Thoracic aorta (tissue), 2 donors: ENCODE measurements at places on chromosomes 13 and 19. TPM values are rescaled to one million over a fixed set of nuclear protein-coding genes. Genes with fewer than 3 reads are reported as not detected.
A peak's percentile ranks its signal among the peaks of the same experiment; 100 is the strongest.

DNA sequence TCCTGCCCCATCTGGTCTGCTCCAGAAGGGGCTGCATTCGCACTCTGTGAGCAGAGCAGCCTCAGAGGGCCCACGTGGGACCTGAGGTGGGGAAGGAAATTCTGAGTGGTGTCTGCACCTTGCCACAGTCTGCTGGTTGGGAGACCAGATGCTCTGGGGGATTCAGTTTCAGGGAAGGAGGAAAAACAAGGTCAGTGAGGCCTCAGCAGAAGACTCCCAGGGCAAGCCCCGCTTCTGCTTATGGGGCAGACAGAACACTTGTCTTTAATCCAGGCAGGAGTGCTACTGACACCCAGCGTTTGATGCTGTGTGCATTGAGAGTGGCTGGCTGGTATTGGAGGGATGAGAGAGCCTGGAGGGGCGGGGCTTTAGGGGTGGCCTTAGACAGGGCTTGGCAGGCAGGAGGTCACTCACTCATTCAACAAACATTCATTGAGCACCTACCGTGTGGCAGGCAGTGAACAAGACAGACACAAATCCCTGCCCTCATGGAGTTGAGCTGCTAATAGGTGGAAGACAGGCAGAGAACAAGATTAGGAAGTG is 4.9 kb upstream of the CLEC17A start:
- no peaks in the 10 kb centered on the region for H3K4me1 ChIP-seq
- no peak overlapping the region for H3K27ac ChIP-seq
- H3K36me3 ChIP-seq = no peaks in the 10 kb centered on the region
- H3K4me3 ChIP-seq = no peak overlapping the region

GRCh38 chr19:51066393-51067186 is 1.7 kb upstream of the KLK13 start:
- H3K36me3 ChIP-seq = no peaks in the 10 kb centered on the region
- H3K27me3 ChIP-seq = no peaks in the 10 kb centered on the region
- H3K27ac ChIP-seq = no peak overlapping the region

GRCh38 chr19:30376826-30377425 is 4.7 kb downstream of the ZNF536 start:
- H3K4me1 ChIP-seq = no peaks in the 10 kb centered on the region
- H3K27me3 ChIP-seq = no peaks in the 10 kb centered on the region
- H3K36me3 ChIP-seq = no peaks in the 10 kb centered on the region
- H3K27ac ChIP-seq = no peak overlapping the region
- DNase-seq = no peak

DNA sequence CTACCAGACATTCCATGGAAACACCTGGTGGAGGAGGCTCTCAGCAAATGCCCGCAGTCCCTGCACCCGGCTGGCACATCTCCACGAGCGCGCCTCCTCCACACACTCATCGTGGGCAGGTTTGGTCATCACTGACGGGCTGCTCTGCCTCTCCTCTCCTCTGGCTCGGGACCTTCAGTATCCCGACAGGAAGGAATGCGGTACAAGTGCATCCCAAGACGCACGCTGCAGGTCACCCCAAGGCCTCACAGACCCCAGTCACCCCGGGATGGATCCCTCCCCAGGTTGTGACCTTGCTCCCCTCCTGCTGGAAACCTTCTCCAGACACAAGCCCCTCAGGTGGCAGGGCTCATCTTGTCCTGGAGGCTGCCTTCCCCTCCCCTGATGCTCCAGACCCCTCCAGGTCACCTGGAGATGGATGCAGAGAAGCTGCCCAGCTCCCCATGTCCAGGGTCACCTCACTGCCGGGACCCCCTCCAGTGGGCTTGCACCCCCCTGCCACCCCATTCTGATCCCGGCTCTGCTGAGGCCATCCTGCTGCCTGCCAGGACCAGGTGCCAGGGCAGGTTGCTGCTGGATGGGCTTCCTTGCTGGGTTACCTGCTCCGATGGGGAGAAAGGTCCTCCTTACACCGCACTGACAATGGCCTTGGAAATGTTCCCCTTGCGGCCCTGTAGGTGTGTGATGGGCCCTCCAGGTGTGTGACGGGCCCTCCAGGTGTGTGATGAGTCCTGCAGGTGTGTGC is 29.9 kb downstream of the C13orf46 start:
- no peak overlapping the region for H3K4me3 ChIP-seq
- no peaks in the 10 kb centered on the region for H3K27me3 ChIP-seq
- no peaks in the 10 kb centered on the region for H3K36me3 ChIP-seq
- DNase-seq = peak; percentile 1

- no peak overlapping the region for H3K27ac ChIP-seq
- H3K4me1 ChIP-seq = no peaks in the 10 kb centered on the region
- H3K27me3 ChIP-seq = no peaks in the 10 kb centered on the region
Measured at GRCh38 chr19:18982669-18983068, 41.7 kb upstream of the HOMER3 start.

- no peaks in the 10 kb centered on the region for H3K36me3 ChIP-seq
- no peak overlapping the region for H3K27ac ChIP-seq
- H3K4me1 ChIP-seq = no peaks in the 10 kb centered on the region
- H3K27me3 ChIP-seq = no peaks in the 10 kb centered on the region
- no peak for DNase-seq
Measured at GRCh38 chr13:108323031-108323430, 53.5 kb downstream of the TNFSF13B start.

GRCh38 chr13:20378721-20379120 is 146.6 kb upstream of the GJB6 start:
- no peaks in the 10 kb centered on the region for H3K36me3 ChIP-seq
- DNase-seq = no peak
- H3K27ac ChIP-seq = no peak overlapping the region

DNA sequence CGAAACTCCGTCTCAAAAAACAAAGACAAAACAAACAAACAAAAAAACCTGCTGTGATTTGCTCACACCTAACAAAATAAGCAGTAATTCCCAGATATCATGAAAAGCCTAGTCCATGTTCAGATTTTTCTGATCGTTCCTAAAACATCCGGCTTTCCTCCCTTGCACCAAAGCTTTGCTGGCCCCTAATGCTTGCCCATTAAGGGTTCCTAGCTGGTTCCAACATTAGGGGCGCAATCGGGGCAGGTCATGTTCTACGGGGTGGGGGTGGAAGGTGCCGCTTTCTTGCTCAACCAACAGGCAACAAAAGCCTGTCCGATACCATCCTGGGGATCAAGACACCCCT is 25.5 kb upstream of the FXYD3 start:
- H3K27ac ChIP-seq = no peak overlapping the region
- peaks cover 5% of the 10 kb centered on the region for H3K4me1 ChIP-seq
- H3K4me3 ChIP-seq = no peak overlapping the region
- H3K27me3 ChIP-seq = no peaks in the 10 kb centered on the region

GRCh38 chr13:98544104-98544710 is 32.7 kb downstream of the STK24 start:
- no peaks in the 10 kb centered on the region for H3K27me3 ChIP-seq
- no peak overlapping the region for H3K4me3 ChIP-seq
- peaks cover 2% of the 10 kb centered on the region for H3K36me3 ChIP-seq
- H3K27ac ChIP-seq = no peak overlapping the region
- peaks cover 16% of the 10 kb centered on the region for H3K4me1 ChIP-seq

DNA sequence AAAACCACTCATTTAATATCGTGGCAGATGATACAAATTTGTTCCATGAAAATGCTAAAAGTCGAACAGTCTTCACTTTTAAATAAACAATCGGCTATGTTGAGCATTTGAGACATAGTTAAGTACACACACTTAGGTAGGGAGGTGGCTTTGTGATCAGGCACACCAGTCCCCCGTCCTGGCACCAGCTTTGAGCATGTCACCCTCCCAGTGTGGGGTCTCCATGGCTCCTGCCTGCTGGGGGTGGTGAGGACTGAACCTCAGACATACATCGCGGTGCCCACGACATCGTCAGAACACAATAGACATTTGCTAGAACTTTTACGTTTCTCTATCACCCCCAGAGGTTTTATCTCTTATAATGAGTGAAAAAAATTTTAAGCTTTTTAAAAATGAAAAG is 62.0 kb downstream of the RFX2 start:
- no peak for DNase-seq
- H3K4me3 ChIP-seq = peak overlapping the region; percentile 4
- H3K36me3 ChIP-seq = peaks cover 2% of the 10 kb centered on the region
- H3K27ac ChIP-seq = no peak overlapping the region

GRCh38 chr13:101880581-101880980 is 428.1 kb downstream of the ITGBL1 start:
- no peaks in the 10 kb centered on the region for H3K36me3 ChIP-seq
- H3K27ac ChIP-seq = no peak overlapping the region
- no peaks in the 10 kb centered on the region for H3K27me3 ChIP-seq
- H3K4me3 ChIP-seq = no peak overlapping the region

DNA sequence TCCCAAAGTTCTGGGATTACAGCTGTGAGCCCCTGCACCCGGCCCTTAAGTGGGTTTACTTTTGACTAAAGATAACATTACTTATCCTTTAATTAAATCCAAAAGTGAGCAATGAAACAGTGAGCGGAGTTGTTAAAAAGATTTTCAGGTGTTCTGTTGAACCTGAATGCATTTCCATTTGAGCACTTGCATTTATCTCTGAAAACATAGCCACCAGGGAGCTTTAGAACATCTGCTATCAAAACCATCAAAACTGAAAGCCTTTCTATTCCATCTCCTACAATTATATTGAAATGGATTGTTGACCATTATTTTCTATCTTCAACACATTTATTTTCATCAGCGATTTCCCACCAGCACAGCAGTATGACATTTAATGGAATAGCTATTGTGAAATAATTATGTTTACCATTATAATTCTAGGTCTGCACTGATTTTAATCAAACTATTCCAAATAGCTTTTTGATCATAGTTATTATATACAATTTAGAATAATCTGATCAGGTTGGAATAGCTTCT is 269.0 kb downstream of the FGF14 start:
- no peak for DNase-seq
- H3K27ac ChIP-seq = no peak overlapping the region
- no peaks in the 10 kb centered on the region for H3K36me3 ChIP-seq
- no peaks in the 10 kb centered on the region for H3K27me3 ChIP-seq
- H3K4me1 ChIP-seq = peaks cover 2% of the 10 kb centered on the region

- peaks cover 8% of the 10 kb centered on the region for H3K4me1 ChIP-seq
- H3K27ac ChIP-seq = no peak overlapping the region
- H3K27me3 ChIP-seq = no peaks in the 10 kb centered on the region
- no peak for DNase-seq
Measured at GRCh38 chr19:57850553-57851017, 926 bp downstream of the ZNF587 start.

DNA sequence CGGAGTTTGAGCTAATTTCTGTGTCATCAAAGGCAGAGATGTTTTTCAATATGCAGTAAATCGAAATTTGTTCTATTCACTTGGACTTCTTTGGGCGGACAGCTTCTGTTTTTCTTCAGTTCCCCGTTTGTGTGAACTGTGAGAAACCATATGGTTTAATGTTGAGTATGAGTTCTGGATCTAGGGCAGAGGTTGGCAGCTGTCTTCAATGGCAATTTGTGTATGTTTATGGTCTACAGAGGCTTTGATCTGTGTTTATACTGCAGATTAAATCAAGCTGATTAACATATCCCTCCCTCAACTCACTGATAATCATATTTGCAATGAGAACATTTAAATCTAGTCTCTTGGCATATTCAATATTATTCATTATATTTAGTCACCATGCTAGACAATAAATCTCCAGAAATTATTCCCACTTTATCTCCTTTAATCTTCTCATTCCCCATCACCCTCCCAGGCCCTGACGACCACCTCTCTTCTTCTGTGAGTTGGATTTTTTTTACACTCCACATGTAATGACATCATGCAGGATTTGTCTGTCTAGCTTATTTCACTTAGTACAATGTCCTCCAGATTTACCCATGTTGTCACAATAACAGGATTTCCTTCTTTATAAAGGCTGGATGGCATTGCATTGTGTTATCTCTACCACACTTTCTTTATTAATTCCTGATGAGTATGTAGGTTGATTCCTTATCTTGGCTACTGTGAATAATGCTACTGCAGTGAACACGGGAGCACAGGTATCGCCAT is 9.0 kb downstream of the ZNF331 start:
- H3K27ac ChIP-seq = no peak overlapping the region
- H3K4me3 ChIP-seq = no peak overlapping the region
- DNase-seq = no peak
- no peaks in the 10 kb centered on the region for H3K27me3 ChIP-seq
- peaks cover 8% of the 10 kb centered on the region for H3K4me1 ChIP-seq

- H3K4me1 ChIP-seq = no peaks in the 10 kb centered on the region
- no peak overlapping the region for H3K4me3 ChIP-seq
- no peaks in the 10 kb centered on the region for H3K36me3 ChIP-seq
- H3K27ac ChIP-seq = no peak overlapping the region
- H3K27me3 ChIP-seq = no peaks in the 10 kb centered on the region
Measured at GRCh38 chr19:4523306-4524110, 5.2 kb upstream of the PLIN4 start.

- no peak overlapping the region for H3K4me3 ChIP-seq
- H3K36me3 ChIP-seq = no peaks in the 10 kb centered on the region
- no peak overlapping the region for H3K27ac ChIP-seq
- no peaks in the 10 kb centered on the region for H3K4me1 ChIP-seq
- no peaks in the 10 kb centered on the region for H3K27me3 ChIP-seq
Measured at GRCh38 chr13:114143806-114144605, 11.6 kb upstream of the RASA3 start.

GRCh38 chr19:30342901-30343300 is 29.3 kb upstream of the ZNF536 start:
- no peaks in the 10 kb centered on the region for H3K27me3 ChIP-seq
- H3K27ac ChIP-seq = no peak overlapping the region
- DNase-seq = no peak
- H3K4me1 ChIP-seq = no peaks in the 10 kb centered on the region
- no peaks in the 10 kb centered on the region for H3K36me3 ChIP-seq

- peaks cover 10% of the 10 kb centered on the region for H3K4me1 ChIP-seq
- no peak overlapping the region for H3K4me3 ChIP-seq
- DNase-seq = no peak
- no peaks in the 10 kb centered on the region for H3K27me3 ChIP-seq
- H3K36me3 ChIP-seq = no peaks in the 10 kb centered on the region
Measured at GRCh38 chr13:37403776-37404527, 194.6 kb downstream of the POSTN start.

DNA sequence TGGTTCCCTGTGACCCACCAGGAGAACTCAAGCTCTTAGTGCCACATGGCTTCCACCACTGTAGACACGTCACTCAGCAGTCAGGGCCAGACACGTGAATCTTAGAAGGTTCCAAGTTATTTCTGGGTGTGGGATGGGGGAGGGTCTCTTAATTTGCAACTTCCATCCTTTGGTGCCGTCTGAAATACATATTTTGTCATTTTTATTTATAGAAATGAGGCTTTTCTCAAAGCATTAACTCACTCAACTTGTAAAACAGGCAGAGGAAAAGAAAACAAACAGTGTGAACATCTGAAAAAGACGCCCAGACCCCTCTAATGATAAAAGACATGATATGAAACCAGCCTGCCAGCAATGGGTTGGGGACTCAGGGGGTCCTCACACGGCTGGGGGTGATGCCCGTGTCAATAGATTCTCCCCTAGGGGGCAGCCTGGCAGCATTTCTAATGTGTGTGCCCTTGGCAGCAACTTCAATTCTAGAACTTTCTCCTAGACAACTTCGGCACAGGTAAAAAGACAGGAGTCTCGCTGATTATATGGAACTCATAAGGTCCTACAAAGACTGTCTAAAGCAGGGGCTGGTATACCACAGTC is 15.4 kb downstream of the PIP5K1C start:
- DNase-seq = no peak
- H3K27me3 ChIP-seq = no peaks in the 10 kb centered on the region
- H3K4me1 ChIP-seq = peaks cover 59% of the 10 kb centered on the region
- H3K4me3 ChIP-seq = no peak overlapping the region
- H3K27ac ChIP-seq = peak overlapping the region; percentile 67

LRRC8E gene
- not detected for total RNA-seq

CD209 gene
- total RNA-seq = 14.2 TPM

KANK3 gene
- total RNA-seq = 10.0 TPM

ZNF154 gene
- 3.0 TPM for total RNA-seq

RAB3A gene
- 1.9 TPM for total RNA-seq

KLK2 gene
- total RNA-seq = not detected

CBARP gene
- total RNA-seq = 0.27 TPM

MAP2K2 gene
- total RNA-seq = 71.8 TPM

PRTN3 gene
- not detected for total RNA-seq

ACER1 gene
- total RNA-seq = not detected

VAV1 gene
- 7.6 TPM for total RNA-seq

PALM3 gene
- total RNA-seq = not detected
